ENCODE measurements at places on chromosomes 16 and 17.

GRCh38 chr16:89187032-89187769, 13.1 kb downstream of the SLC22A31 start:
- DNase-seq = no peak

DNA sequence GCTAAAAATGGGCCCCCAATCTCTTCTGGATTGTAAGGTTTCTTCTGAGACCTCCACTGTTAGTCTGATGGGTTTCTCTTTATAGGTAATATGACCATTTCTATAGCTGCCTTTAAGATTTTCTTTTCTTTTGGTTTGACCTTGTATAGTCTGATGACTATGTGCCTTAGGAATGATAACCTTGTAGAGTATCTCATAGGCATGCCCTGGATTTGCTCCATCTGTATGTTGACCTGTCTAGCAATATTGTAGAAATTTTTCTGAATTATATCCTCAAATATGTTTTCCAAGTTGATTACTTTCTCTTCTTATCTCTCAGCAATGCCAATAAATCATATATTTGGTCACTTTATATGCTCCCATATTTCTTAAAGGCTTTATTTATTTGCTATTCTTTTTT, 1403.8 kb upstream of the GOT2 start:
- no peak for DNase-seq

DNA sequence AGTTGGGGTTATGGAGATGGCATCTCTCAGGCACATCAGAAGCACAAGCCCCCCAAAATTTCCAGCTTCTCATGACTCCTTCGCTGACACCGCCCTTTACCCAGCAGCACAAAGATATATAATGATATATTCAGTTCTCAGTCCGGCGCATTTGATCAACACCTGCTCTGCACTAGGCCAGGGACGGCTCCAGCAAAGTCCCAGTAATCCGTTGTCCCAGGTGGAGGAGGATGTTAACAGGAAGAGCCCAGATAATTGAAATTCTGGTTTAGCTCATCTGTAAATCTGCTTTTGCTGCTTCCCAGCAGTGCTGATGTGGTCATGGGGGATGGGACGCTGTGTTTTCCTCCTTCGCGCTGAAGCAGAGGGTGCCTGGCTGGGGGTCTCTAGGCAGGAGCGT, 131.5 kb downstream of the OR1D5 start:
- no peak for DNase-seq

DNA sequence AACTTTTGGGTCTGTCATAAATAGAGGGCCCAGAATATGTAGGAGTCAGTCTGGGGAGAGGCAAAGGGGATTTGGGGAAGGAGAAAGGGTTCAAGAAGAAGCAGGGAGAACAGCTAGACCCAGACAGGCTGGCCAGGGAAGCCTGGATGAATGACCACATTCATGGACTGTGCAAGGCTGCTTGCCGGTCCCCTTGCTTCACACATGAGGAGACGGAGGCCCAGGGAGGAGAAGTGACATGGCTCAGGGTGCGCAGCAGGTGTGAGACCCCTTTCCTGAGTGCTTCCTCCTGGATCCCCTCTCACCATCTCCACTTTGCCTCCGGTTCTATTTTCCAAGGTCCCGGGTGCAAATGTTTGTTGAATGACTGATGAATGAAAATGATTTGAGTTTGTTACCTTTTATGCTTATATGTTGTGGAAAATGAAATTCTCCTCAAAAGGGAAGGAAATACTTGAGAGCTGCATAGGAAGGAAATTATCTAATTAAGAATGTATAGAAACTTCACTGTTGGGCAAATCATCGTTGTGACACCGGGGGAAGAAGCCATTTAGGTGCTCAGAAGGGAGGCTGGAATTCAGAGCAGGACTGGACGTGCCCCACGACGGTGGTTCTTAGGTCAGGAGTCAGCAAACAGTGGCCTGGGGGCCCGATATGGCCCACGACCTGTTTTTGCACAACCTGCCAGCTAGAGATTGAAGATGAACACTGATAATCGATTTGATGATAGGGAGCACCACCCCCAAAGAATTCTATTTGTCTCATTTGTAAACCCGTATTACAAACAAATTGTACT, 559 bp downstream of the ITGAM start:
- DNase-seq = no peak

DNA sequence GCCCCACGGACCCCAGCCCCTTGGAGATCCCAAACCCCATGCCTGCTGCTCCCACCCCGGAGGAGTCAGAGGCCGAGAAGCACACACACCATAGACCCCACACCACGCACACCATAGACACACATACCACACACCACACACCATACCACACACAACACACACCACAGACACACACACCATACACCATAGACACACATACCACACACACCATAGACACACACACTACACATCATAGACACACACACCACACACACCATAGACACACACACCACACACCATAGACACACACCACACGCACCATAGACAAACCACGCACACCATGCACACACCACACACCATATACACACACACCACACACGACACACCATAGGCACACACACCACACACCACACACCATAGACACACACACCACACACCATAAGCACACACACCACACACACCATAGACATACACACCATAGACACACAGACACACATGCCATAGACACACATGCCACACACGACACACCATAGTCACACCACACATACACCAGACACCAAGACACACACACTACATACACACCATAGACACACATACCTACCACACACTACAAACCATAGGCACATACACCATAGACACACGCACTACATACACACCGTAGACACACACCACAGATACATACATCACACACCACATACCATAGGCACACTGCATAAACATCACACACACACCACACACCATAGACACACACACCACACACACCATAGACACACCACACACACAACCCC, 11.3 kb downstream of the TBC1D16 start:
- DNase-seq = no peak

DNA sequence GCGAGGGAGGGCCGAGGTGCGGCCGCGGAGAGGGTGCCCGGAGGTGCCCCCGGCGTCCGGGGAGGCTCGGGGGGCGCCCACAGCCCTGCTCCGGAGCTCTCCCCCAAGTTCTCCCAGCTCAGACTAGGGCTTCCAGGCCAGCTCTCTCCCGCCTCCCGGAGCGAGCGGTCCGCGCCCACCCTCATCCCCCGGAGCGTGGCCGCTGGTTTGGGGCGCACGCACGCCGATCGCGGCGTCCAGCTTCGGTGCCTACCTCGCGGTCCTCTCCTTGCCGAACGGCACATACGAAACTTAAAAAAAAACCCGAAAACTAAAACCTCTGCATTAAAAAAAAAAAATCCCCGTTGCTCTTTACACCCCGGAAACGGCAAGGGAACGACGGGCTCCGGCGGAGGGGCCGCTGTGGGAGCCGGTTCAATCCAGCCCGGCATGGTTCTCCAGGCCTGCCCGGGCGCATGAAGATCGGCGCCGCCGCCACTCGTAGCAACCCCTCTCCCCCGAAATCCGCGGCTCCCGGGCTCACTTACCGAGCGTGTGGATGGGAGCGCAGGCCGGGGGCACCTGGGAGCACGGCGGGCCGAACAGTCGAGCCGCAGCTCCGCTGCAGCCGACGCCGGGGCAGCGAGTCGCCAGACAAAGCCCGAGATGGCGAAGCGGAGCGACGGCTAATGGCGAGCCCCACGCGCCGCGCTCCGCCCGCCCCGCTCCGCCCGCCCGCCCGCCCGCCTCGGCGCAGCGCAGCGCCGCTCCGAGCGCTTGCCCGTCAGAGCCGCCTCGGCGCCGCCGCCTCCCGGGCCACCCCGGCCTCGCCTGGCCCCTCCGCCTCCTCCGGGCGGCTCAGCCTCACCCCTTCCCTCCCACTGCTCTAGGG, 973 bp upstream of the UBTF start:
- DNase-seq = peak; percentile 54

DNA sequence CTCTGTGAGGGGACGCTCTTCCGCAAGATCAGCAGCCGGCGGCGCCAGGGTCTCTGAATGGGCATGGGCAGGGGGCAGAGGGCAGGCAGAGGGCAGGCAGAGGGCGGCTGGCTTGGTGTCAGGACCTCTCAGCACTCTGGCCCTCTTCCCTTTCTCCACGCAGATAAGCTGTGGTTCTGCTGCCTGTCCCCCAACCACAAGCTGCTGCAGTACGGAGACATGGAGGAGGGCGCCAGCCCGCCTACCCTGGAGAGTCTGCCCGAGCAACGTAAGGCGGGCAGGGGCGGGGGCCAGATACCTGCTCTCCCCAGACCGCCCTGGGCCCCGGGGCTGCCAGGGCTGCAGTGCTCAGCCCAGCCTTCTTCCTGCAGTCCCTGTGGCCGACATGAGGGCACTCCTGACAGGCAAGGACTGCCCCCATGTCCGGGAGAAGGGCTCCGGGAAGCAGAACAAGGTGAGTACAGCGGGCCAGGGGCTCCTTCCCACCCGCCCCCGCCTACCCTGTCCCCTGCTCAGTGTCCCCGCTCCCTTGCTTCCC, 4.1 kb downstream of the ELMO3 start:
- no peak for DNase-seq

- DNase-seq = no peak
Observed at GRCh38 chr17:29621751-29622194, 939 bp downstream of the CORO6 start.

- DNase-seq = no peak
Observed at GRCh38 chr17:77394540-77395295, 253.9 kb downstream of the SEC14L1 start.

- no peak for DNase-seq
Observed at GRCh38 chr17:9557161-9557755, 18.4 kb downstream of the STX8 start.

DNA sequence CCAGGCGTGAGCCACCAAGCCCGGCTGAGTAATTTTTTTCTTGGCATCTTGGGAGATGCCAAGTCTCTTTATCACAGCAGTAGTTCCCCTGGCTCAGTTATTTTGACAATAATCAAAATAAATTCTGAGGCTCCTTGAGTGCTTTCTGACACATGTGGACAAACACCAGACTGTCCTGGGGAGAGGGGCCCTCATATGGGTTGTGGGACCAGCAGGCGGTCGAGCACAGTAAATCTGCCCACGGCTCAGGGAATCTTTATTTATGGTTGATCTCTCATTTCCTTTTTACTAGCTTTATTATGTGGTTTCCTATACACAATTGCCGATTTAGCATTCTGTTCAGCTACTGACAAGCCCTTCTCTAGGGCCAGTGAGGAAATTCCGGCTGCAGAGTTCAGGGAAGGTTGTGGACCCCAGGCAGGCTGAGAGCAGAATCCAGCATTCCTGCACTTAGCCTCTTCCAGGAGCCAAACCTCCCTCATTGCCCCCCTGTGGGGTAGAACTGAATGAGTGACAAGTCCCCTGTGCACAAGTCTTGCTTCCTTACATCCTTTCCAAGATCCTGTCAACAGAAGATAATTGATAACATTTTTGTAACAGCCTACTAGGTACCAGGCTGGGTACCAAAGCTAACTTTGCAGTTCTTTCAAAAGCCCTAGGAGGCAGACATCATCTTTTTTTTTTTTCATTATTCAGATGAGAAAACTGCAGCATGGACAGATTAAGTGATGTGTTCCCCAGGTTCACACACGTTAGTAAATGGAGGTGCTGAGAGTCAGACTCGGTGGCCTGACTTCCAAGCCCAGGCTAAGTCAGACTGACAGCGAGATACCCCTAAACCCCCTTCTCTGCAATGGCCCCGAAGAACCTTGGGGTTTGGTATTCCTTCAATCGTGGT, 40.2 kb downstream of the HS3ST3B1 start:
- no peak for DNase-seq

GRCh38 chr17:2709183-2709661, 2.3 kb downstream of the CLUH start:
- no peak for DNase-seq

- no peak for DNase-seq
Observed at GRCh38 chr16:24766057-24766456, 36.6 kb downstream of the TNRC6A start.

DNA sequence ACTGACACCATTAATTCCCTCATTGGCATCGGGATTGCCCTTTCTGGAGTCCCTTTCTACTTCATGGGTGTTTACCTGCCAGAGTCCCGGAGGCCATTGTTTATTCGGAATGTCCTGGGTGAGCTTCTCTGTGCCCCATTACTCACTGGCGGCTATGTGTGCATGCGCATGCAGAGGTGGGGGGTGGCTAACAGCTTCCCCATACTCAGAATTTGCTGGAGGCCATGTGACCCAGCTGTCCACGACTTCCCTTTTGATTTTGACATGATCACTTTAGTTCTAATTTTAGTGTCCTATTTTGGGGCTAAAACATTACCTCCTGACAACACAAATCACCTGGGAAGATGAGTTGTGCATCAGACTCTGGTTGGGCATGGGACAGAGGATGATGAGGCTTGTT, 14.1 kb downstream of the SLC7A6OS start:
- DNase-seq = no peak

- DNase-seq = no peak
Observed at GRCh38 chr17:65093930-65094329, 37.4 kb upstream of the GNA13 start.

DNA sequence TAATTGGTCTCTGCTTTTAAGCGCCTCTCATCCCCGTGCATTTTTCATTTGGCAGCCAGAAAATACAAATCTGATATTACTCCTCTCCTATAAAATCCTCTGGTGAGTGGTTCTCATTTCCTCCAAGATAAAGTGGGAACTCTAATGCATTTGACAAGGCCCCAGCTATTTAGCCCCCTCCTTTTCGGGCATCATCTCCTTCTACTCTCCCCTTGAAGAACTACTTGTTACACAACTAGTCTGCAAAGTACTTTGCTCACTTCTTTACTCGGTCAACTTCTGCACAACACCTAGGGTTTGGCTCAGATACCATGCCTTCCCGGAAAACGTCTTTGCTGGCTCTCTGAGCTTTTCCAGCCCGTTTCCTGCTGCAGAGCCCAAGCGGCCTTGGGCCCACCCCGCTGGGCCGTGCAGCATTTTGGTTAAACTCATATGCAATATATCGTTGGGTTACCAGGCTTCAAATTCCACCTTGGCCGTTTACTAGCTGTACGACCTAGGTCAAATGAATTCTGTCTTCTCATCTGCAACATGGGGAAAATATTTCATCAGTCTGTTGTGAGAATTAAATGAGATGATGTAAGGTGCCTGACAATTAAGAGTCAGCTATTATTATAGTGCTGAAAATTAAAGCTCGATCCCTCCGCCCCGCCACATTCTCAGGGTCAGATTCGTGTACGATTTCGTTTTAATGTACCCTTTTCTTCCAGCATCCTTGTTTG, 883 bp upstream of the TAF15 start:
- DNase-seq = no peak

- DNase-seq = no peak
Observed at GRCh38 chr17:15444805-15445204, 22.6 kb downstream of the CDRT4 start.
